ENCODE measurements at places on chromosomes 2 and 18.

GRCh38 chr18:75677696-75678455 is 250.4 kb upstream of the SMIM21 start:
- no peak for DNase-seq

DNA sequence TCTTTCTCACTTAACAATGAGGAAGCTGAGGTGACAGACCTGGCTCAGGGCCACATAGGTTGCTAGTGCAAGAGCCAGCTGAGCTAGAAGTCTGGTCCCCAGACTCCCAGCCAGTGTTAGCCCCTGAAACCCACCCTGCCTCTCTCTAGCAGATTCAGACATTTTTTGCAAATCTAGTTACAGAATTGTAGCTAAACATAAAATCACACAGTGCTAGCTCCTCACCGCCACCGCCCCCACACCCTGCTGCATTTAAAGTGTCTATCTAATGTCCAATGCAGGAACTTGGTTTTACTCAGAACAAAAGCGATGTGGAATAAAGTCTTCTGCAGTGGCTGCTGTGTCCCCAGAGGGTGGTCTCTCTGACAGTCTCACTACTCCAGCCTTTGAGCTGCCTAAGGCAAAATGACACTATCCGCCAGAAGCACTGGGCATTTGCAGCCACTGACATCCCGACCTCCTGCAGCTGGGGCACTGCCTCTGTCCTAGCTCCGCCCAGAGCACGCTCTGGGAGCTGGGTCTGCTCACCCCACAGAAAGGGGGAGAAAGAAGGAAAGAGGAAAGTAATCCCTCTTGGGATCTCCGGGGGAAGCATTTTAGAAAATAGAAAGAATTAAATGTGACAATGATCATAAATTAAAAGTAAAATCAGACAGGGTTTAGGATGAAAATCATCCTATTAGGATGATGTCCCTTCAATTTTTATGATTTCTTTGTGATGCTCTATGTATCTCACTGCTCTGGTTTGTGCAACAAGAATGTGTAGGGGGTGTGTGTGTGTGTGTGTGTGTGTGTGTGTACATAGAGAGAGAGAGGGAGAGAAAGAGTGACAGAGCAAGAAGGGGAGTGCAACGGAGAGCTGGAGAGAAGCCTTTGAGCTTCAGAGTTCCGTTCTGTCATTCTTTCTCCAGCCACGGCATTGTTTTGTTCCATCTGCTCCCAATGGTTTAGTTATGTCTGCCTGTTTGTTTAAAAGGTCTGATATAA is 50.5 kb upstream of the ST8SIA3 start:
- no peak for DNase-seq

DNA sequence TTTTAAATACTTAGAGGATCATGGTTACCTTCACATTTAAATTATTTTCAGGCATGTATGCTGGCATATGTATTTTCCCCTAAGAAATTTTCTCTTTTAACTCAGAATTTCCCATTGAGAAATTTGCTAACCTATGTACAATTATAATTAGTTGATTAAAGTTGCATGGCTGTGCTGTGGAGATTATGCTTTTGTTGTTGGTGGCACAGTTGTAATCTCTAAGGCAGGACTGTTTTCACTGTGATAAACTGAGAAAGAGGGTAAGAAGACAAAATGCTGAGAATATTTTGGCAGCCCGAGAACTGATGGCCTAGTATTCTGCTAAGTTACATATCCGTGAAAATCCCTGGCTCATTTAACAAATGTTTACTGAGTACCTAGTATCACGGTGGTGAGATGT is 1.4 kb downstream of the VRK2 start:
- no peak for DNase-seq

- DNase-seq: peak; percentile 78
Measured at GRCh38 chr2:88615822-88616221, 11.4 kb downstream of the EIF2AK3 start.

DNA sequence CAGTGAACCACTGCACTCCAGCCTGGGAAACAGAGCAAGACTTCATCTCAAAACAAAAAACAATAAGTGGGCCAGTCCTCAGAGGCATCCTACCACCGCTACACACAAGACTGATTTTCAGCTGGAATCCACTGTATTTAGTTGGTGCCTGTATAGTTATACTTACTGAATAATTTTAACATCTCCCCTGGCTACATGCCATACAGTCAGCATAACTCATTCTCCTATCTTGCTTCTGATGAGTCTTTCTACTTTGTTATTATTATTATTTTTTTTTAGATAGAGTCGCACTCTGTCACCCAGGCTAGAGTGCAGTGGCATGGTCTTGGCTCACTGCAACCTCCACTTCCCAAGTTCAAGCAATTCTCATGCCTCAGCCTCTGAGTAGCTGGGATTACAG is 19.9 kb upstream of the CAB39 start:
- DNase-seq: no peak

DNA sequence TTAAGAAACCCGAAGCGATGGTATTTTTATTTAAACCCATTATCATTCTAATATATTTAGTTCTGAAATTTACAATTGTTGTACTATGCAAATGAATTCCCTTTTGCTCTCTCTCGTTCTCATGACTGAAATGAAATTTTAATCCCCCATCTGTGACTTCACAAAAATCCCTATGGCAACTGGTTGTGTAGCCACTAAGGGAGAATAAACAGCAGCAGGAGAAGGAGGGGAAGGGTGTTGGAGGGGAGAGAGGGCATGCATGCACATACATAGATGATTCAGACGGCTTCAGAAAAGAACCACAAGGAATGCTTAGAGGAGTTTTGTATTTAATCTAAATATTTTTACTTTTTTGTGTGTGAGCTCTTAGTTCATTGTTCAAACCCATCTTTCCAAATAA is 36.8 kb downstream of the CPS1 start:
- DNase-seq: no peak

DNA sequence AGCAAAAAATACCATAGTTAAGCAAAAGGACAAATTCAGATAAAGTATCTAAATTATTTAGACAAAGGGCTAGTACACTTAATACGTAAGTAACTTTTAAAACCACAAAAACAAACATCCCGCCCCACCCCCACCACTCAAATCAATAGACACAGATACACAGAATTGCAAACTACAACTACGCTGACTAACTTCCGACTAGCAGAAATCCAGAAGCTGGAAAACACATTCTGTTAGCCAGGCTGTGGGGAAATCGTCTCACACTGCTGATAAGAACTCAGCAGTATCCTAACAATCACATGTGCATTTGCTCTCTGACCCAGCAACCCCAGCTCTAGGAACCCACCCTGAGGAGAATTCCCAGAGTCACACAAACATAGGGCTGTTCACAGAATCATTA is 16.6 kb downstream of the FAM168B start:
- DNase-seq: no peak

DNA sequence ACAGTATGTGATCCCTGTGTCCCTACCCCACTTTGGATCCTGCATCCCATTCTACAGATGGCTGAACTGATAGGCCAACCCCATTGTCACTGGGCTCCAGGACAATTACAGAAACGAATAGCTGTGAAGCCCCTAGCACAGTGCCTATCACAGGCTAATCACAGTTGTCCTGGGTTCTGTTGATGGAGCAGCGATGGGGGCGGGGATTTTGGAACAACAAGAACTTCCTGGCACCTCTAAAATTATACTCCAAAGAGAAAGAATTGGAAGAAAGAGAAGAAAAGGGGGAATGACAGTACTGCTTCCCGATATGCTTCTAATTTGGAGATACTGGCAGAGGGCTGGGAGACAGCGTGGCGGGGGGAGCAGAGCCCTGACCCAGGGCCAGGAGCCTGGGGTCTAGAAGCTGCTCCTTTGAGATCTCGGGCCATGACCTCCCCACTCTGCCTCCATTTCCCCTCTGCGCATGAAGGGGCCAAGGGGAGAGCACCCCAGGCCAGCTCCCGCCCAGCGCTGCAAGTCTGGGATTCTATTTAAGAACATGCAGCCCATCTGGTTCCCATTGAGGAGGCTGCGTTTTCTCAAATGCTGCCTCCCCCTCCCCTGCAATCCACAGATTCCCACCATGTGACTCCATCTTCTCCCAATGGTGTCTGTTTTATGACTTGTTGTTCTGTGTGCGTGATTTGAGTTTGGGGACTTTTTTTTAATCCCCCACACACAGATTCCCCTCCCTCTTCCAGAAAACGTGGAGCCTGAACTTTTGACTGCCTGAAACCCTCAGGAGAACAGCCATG is 202.7 kb downstream of the CYP26B1 start:
- DNase-seq: no peak

DNA sequence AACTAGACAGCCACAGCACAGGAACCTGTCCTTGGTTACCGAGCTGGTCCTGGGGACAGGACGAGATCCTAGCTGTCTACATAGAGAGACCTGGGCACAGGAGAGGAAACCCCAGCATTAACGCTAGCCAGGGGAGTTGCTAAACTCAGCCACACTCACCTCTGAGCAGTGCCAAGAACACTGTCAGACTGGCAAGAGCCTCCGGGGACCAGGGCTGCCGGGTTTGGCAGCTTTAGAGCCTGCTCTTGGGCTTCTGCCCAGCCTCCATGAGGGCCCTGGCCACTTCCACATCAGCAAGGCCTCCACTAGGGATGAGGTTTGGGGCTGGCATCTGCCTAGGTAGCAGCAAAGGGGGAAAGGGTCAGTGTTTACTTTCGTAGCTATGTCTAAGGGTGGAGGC is 6.7 kb downstream of the TMBIM1 start:
- DNase-seq: no peak

DNA sequence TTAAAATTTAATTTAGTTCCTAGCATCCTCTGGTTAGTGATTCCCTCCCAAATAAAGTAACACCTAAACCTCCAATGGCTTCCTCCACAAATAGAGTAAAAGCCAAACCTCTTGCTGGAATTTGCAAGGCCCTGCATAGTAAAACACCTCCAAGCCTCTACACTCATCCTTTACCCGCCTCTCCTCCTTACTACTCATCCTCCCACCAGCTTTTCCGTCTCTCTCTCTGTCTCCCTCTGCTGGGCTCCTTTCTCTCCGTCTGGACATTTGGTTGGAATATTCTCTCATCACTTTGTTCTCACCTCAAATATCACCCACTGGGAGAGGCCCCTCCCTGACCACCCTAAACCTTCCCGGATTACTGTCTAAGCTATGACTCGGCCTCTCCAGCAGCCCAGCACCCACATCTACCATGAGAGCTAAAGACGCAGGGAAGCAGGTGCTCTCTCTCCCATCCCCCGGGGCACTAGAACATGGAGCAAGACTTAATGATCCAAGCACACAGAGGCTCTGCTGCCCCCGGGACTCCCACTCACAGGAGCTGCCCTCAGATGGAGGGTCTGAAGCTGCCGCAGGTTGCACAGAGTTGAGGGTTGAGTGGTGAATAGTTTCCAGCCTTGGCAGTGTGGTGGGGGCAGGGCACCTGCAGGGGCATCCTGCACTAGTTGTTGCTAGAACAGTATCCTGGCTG is 167.2 kb downstream of the FBXO15 start:
- DNase-seq: no peak

DNA sequence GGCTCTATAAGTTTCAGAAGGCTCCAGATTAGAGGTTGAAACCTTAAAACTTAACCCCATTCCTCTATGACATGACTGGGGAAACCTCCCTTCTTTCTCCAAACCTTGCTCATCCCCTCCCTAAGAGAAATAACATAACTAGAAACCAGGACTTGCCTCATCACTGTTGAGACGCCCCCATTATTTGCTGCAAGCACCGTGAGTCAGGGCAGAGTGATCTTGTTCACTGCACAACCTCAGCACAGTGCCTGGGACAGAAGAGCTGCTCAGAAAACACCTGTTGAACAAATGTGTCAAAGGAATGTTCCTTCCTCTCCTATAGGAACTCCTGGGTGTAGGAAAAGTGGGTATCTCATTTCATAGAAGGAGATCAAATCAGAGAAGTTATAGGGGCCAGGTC is 132.7 kb upstream of the CTAGE1 start:
- no peak for DNase-seq

DNA sequence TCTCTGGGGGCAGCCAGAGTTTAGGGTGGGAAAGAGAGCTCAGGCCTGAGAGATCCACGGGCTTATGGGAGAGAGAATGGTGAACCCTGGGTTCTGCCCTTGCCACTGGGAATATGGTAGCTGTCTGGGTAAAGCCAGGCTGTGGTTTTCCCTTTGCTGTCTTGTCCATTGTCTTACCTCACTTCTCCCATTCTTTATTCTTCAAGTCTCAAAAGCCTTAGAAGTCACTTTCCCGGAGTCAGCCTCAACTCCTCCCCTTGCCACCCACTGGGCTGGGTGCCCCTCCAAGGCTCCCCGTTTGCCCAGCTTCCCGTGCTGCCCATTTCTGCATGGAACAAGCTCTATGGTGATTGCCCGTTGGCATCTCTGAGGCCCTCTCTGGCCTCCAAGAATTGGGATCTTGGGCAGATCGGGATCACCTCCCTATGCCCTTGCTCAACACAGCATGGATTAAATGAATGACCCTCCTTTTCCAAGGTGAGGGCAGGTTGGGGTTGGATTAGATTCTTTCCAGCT is 228.2 kb downstream of the HAUS1 start:
- DNase-seq: no peak

GRCh38 chr18:28468901-28469300 is 292.0 kb upstream of the CDH2 start:
- no peak for DNase-seq

GRCh38 chr2:200845194-200845593 is 19.3 kb downstream of the CLK1 start:
- DNase-seq: no peak

GRCh38 chr2:55926246-55926645 is 2.7 kb upstream of the EFEMP1 start:
- DNase-seq: no peak

GRCh38 chr18:26549263-26550094 is 1.1 kb upstream of the KCTD1 start:
- peak; percentile 42 for DNase-seq

- no peak for DNase-seq
Measured at GRCh38 chr2:32951672-32952071, 4.9 kb downstream of the LTBP1 start.

GRCh38 chr2:55031505-55031904 is 18.7 kb downstream of the RTN4 start:
- DNase-seq: no peak

DNA sequence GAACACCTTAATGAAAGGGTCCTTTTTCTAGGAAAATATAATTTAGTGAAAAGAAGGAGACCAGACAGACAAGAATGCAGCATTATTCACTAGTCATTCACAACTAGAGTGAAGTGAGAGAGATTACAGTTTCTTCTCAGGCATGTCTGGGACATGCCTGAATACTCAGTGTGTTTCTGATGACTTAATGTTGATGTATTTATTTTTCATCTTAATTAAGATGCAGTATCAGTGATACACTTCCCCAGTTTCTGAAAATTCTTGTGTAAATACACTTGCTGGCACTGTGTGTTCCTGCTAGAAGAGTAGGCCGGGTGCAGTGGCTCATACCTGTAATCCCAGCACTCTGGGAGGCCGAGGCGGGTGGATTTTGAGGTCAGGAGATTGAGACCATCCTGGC is 143.6 kb downstream of the MYO3B start:
- DNase-seq: no peak

- DNase-seq: no peak
Measured at GRCh38 chr2:97728091-97728731, 14.8 kb downstream of the ZAP70 start.

GRCh38 chr2:96687266-96687665 is 44.7 kb downstream of the FER1L5 start:
- no peak for DNase-seq

- no peak for DNase-seq
Measured at GRCh38 chr2:159186462-159186861, 100.0 kb downstream of the WDSUB1 start.

Measured in MM.1S (cell line).